ENCODE measurements at places on chromosomes 1 and 21.

- no peak for DNase-seq
Observed at GRCh38 chr1:201676641-201677040, 137.7 kb downstream of the NAV1 start.

GRCh38 chr1:182995894-182996293 is 27.3 kb upstream of the LAMC1 start:
- DNase-seq, result no peak

DNA sequence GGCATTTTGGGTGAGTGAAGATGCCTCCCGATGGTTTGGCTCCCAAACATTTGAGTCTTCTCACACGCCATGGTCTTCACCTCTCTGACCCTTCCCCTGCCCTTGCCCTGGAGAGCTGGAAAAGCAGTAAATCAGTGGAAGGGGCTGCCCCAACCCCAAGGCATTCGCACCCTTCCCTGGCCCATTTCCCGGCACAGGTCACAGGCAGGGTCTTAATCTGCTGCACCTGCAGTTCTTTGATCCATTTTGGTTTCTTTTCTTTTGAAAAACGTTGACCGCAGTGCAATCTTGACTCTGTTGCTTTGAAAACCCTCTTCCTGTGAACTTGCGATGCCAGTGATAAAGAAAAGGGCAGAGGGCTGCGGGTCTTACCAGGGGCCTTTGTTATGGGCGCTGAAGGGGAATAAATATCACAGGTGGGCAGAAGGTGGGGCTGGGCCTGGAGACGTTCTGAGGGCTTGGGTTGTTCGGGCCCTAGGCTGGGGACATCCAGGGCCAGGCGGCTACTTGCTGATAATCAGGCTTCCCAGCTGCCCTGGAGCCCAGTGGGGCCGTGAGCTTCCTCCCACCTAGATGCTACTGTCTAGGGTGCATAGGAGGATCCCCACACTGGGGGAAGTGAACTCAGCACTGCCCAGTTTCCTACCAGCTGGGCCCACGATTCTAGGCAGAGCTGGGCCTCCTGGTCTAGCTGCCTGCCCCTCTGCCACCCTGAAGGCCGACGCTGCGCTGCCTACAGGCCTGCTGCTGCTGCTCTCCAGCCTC is 38.6 kb upstream of the EPS8L3 start:
- no peak for DNase-seq

- no peak for DNase-seq
Observed at GRCh38 chr1:100604372-100604771, 66.4 kb downstream of the GPR88 start.

DNA sequence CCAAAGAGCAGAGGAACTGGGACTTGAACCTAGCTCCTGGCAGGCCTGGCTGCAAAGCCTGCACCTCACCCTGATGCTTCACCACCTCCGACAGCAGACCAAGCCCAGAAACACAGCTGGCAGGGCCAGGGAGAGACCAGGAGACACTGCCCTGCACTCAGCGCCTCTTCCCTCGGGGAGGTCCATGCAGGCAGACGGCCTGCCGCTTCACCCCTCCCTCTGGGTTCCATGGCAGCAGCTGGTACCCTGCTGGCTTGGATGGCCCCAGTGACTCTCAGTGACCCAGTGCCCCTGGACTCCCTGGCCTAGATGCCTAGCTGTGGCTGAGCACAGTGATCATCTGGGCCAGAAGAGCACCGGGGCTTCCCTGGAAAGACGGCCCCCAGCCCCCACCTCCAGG is 65.3 kb upstream of the TARDBP start:
- DNase-seq, result no peak

DNA sequence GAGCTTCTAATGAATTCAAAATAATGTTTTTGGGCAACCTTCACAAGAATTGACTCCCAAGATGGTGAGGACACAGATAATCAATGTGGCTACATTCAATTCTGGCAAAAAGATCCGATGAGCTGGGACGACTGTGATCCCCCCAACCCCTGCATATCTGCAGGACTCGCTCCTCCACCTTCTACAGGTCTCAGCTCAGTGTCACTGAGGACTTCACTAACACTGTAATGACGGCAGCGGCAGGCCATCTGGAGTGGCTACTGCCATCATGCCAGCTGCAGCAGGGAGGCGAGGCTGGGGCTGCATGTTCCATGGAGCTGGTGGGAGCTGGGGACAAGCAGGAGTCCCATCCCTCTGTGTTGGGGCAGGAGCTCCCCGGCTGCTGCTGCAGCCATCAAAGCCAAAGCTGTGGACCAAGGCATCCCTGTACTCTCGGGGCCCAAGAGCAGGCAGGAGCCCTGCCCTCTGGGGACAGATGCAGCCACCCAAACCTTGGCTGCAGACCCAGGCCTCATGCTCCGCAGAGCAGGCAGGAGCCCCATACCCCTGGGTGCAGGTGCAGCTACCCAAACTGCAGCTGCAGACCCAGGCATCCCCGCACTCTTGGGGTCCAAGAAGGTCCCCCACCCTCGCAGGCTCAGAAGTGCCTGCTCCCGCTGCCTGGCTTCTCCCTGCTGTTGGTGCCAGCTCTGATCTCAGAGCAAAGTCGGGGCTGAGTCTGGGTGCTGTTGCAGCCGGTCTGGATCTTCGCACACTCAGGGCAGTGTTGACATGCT is 12.2 kb upstream of the DHRS3 start:
- no peak for DNase-seq

Measured in testis (tissue), 5 donors.